ENCODE measurements at places on chromosomes 11 and 22.

GRCh38 chr11:68962527-68963250 is 18.1 kb downstream of the MRGPRD start:
- H3K27me3 ChIP-seq, result peaks cover 7% of the 10 kb centered on the region
- peaks cover 7% of the 10 kb centered on the region for H3K4me1 ChIP-seq

- no peak overlapping the region for H3K4me3 ChIP-seq
- H3K27ac ChIP-seq, result no peak overlapping the region
- H3K36me3 ChIP-seq, result no peaks in the 10 kb centered on the region
- H3K4me1 ChIP-seq, result peaks cover 11% of the 10 kb centered on the region
Observed at GRCh38 chr11:8259306-8259959, 4.2 kb downstream of the LMO1 start.

GRCh38 chr11:63986156-63986931 is at the start of gene OTUB1:
OTUB1 (plus strand) TSS chr11:63986438; CDS start chr11:63986457, 19 bp downstream.
- peaks cover 30% of the 10 kb centered on the region for H3K4me1 ChIP-seq
- no peaks in the 10 kb centered on the region for H3K27me3 ChIP-seq
- peak; percentile 71 for DNase-seq
- H3K27ac ChIP-seq, result peak within 1 kb of the TSS; percentile 100
- H3K36me3 ChIP-seq, result peaks cover 37% of the 10 kb centered on the region

DNA sequence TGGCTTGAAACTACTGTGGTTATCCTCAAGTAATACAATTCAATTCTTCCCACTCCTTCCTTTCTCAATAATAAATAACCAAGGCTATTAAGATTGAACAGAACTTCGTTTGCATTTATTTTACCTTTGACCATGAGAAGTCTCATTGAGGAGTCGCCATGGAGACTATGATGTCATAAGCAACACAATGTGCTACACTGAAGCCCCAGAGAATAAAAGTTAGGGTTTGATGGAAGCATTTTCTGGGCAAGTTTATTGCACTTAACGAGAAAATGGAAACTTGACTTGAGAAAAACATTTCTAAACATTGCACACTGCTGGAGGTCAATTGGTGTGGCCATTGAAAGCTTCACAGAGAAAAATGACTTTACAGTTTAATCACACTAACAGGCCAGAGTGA is 121.5 kb downstream of the FAM76B start:
- no peak overlapping the region for H3K4me3 ChIP-seq
- no peak for DNase-seq
- H3K36me3 ChIP-seq, result no peaks in the 10 kb centered on the region
- H3K27ac ChIP-seq, result no peak overlapping the region
- H3K27me3 ChIP-seq, result peaks cover 14% of the 10 kb centered on the region
- no peaks in the 10 kb centered on the region for H3K4me1 ChIP-seq

- H3K4me3 ChIP-seq, result no peak overlapping the region
- no peak for DNase-seq
- H3K36me3 ChIP-seq, result peaks cover 1% of the 10 kb centered on the region
- H3K27ac ChIP-seq, result no peak overlapping the region
- H3K4me1 ChIP-seq, result no peaks in the 10 kb centered on the region
Observed at GRCh38 chr11:15826826-15827225, 529.5 kb downstream of the SOX6 start.

GRCh38 chr11:12414611-12415010 is 37.2 kb downstream of the PARVA start:
- no peaks in the 10 kb centered on the region for H3K36me3 ChIP-seq
- H3K27me3 ChIP-seq, result peaks cover 55% of the 10 kb centered on the region
- no peak for DNase-seq
- H3K4me3 ChIP-seq, result no peak overlapping the region
- no peak overlapping the region for H3K27ac ChIP-seq

Measured in central memory CD8-positive, alpha-beta T cell (primary cell).